LHCN-M2 (cell line): ENCODE measurements at places on chromosomes 5 and 9. TPM values are rescaled to one million over a fixed set of nuclear protein-coding genes. Genes with fewer than 3 reads are reported as not detected.

DNA sequence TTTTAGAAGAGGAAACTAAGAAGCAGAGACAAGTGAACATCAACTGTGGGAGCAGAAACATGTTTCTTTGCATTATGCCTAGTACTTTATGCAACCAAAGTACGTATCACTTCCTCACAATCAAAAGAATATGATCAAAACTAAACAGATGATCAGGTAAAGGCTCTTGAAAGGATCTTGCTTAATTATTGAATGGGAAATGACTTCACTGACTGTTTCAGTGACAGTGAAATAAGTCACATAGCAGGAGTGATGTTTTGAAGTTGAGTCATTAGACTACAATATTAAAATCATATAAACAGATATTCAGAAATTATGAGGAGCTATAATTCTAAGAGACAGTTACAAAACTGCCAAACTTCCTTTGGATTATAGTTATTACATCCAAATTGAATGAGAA, 527.3 kb downstream of the MTRR start:
- peak; percentile 9 for DNase-seq

DNA sequence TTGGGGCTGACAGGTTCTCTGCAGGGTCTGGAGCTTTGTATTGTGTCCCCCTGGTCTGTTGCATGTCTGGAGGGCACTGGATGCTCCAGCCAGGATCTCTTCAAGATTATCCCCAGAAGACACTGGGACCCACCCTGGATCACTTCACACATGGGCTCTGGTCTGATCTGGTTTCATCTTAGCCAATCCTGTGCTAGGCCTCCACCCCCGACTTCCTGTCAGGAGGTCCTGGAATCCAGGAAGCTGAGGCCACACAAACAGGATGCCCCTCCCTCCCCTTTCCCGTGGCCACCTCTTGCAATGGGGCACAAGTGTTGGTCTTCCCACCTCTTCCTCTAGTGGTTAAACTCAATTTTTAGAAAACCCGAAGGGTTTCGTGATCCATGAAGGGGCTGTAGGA, 242.6 kb upstream of the MVB12B start:
- DNase-seq = no peak

THBS4 gene
- 0.11 and 0.38 TPM in 2 replicates for total RNA-seq

- no peak for DNase-seq
Observed at GRCh38 chr5:176819476-176819875, 9.1 kb downstream of the UNC5A start.

DNA sequence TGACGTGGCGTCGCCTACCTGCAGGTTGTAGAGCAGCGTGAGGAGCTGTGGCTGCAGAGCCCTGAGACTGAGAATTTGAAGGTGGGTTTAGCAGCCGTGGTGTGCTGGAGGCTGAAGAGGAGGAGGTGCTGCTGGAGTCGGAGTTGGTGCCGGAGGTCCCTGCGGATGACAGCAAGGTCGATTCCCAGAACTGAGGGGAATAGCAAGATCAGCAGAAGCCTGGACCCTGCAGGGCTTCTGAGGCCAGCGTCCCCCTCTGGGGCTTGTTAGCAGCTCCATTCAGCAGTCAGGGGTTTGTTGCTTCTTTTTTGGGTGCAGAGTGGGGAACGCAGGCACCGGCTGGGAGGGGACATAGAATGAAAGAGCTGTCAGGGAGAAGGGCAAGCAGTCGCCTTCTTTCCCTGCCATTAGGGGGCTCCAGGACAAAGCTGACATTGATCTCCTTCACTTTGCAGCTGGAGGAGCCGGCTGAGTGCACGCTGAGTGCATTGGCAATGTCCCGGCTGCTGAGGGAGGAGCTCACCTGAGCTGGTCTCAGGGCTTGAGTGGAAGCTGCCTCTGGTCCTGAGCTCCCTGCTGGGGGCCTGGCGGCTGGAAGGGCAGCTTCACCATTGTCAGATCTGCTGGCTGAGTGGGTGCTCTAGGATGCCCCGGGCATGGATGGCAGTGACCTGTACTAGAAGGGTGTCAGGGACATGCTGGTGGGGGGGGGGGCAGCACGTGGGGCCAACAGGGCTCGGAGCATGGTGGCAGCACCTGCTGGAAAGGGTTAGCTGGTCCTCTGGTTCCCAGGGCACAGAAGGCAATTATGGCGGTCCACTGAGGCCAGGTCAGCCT, 20.8 kb downstream of the OBP2B start:
- DNase-seq = no peak

GRCh38 chr9:3495855-3496254, 29.9 kb downstream of the RFX3 start:
- no peak for DNase-seq

GRCh38 chr5:88952344-88952743, 69.4 kb upstream of the MEF2C start:
- DNase-seq = peak; percentile 77

DNA sequence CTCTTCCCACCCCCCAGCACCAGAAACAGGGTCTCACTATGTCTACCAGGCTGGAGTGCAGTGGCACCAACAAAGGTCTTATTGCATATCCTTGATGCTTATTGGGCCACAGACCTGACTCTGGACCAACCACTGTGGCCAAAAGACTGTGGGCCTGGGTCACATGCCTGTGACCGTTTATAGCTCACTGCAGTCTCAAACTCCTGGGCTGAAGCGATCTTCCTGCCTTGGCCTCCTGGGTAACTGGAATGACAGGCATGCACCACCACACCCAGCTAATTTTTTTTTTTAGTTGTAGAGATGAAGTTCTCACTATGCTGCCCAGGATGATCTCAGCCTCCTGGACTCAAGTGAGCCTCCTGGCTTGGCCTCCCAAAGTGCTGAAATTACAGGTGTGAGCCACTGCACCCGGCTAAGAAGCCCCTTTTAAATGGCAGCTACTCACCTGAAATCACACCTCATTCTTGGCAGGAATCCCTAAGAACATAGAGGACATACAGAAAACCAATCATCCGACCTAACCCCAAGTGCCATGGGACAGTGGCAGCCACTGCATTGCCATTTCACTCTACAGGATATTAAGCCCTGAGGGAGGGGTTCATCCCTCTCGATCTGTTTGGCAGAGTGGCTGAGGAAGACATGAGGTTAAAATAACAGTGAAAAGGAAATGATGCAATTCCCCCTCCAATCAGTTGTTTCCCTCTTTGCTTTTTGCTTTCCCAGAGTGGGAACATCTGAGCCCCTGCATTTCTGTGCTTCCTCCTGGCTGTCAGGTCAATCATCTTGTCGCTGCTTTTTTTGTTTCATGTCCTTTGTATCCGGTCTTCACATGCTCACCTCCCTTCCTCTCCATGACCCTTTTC, 74.6 kb downstream of the LRRC70 start:
- no peak for DNase-seq
